ENCODE measurements at places on chromosomes 12 and 14.

GRCh38 chr14:73191441-73191840 lies 45.9 kb upstream of the PAPLN start:
- no peak for DNase-seq

DNA sequence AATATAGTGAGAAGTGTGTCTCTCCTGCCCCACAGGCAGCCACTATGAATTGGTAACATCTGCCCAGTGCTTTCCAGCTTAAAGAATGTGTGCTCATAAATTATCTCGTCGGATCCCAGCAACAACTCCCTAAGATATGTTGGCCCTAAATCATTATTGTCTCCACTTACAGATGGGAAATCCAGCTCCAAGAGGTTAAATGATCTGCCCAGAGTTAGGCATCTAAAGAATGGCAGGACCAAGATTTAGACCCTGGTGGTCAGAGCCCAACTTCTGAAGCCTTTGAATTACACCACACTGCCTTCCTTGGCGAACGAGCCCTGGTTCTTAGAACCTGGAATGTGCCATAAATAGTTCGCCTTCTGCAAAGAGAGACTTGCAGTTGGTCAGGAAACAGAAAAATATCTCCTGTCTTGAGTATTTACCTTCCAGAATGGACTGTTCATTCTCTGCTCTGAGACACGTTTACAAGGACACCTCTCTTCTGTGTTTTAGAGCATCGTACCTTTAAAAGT lies 20.1 kb upstream of the PLEK2 start:
- DNase-seq: no peak

DNA sequence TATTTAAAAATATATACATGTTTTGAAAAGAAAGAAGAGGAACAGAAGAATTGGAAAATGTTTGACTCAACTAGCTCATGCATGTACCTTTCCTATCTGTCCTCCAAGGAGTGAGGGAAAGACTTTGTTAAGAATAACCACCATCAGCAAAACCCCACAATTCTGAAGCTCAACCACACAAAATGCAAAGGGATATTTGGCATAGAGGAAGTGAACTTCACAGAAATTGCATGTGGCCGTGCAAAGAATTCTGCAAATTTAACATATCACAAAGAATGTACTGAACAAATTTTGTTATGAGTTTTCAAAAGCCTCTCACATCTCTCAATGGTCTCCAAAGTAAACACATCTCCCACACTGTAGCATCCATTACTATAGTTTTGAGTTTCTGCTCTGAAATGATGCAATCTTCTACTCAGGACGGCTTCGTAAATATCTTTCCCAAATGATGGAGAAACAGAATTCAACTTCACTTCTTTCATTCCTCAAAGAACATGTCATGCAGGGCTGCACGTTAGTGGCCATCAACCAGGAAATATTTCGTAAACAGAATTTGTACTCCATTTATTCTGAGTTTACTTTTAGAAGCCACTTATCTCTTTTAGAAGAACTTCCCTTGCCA lies 17.6 kb downstream of the DUSP6 start:
- no peak for DNase-seq

DNA sequence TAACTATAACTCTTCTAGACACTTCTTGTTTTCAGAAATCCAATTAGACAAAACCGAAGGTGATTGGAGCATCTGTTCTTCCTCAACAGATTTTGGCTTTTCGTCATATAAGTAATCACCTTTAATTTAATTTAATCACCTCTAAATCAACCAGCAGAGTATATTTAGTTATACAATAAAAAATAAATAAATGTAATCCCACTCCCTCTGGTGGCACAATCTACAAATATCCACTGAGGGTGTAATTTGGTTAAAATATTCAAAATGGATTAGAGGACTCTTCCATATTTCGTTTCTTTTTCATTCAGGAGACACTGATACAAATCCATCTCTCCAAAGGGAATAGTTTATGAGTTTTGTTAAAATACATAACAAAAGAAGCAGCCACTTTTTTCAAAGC lies 18.3 kb upstream of the SLC35F4 start:
- no peak for DNase-seq
